ENCODE measurements at places on chromosomes 1 and 21.

GRCh38 chr1:157292302-157292701, 154.1 kb upstream of the ETV3 start:
- DNase-seq: no peak

DNA sequence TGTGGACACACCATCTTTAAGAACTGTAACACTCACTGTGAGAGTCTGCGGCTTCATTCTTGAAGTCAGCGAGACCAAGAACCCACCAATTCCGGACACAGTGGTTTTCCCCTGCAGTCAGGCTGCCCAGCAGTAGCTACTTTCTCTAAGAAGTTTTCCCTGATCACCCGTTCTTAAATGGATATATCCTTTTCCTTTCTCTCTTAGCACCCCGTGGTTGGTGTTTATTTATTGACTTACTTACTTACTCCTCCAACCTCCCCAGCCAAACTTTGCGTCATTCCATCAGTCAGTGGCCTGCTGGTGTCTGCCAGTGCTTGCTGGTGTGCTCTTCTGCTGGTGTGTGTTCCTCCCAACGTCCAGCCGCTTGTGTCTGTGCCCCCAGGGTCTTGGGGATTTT, 264.8 kb downstream of the GPR52 start:
- DNase-seq: no peak

GRCh38 chr1:21311016-21311415, 20.8 kb upstream of the ECE1 start:
- DNase-seq: no peak

DNA sequence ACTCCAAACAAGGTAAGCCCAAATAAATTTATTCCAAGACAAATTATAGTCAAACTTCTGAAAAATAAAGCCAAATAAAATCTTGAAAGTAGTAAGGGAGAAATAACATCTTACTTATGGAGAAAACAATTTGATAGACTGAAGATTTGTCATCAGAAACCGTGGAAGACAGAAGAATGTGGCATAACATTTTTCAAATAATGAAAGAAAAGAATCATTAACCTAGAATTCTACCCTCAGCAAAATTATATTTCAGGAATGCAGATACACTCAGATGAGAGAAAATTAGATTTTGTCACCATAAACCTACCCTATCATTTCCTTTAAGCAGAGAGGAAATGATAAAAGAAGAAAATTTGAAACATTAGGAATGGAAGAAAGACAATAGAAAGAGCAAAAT, 27.3 kb upstream of the PADI1 start:
- DNase-seq: no peak

DNA sequence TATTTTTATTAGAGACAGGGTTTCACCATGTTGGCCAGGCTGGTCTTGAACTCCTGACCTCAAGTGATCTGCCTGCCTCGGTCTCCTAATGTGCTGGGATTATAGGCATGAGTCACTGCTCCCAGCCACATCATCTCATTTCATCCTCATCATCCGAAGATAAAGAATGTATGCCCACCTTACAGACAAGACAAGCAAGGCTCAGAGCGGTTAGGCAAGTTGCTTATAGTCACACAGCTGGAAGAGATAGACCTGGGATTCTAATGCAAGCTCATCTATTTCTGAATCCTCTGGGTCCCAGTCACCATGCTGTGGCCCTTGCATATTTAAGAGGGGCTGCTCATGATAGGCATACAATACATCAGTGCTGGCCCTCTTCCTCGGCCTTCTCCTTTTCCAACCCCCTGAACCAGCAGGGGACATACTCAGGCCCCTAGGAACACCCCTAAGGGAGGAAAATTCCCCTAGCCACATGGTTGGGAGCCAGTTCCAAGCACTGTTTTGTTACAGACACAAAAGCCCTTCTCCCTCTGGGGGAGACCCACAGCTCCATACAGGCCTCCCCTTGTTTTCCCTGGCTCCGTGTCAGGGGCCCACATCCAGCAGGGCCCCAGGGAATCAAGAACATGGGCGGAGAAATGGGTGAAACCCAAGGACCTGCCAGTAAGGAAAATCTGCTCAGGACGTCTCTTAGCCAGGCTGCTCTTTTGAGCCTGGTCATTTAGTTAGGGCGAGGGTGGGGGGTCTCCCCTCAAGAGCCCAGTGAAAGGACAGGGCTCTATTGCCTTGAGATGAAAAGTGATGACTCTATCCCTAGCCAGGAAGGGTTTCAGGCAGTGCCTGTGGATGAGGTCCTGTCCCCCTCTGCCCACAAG, 6.9 kb downstream of the CSRP1 start:
- DNase-seq: no peak

- no peak for DNase-seq
Measured at GRCh38 chr1:41277371-41277975, 35.4 kb upstream of the SCMH1 start.

GRCh38 chr1:206100226-206100815, 16.9 kb downstream of the AVPR1B start:
- DNase-seq: no peak

DNA sequence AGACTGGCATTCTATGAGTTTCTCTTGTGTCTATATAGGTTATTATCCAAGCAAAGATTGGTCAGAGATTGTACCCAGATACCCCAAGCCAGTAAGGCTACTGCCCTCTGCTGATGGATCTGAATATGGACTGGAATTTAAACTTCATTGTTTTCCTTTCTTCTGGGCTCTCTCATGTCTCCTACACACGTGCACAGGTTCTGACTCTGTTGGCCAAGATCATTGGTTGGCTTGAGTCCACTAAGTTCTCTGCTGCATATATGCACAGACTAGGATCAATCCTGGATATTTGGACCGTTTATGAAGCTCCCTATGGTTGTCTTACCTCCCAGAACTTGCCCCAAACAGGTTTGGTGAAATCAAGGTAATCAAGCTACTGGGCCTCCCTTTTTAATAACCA, 69.7 kb downstream of the CC2D1B start:
- DNase-seq: no peak

DNA sequence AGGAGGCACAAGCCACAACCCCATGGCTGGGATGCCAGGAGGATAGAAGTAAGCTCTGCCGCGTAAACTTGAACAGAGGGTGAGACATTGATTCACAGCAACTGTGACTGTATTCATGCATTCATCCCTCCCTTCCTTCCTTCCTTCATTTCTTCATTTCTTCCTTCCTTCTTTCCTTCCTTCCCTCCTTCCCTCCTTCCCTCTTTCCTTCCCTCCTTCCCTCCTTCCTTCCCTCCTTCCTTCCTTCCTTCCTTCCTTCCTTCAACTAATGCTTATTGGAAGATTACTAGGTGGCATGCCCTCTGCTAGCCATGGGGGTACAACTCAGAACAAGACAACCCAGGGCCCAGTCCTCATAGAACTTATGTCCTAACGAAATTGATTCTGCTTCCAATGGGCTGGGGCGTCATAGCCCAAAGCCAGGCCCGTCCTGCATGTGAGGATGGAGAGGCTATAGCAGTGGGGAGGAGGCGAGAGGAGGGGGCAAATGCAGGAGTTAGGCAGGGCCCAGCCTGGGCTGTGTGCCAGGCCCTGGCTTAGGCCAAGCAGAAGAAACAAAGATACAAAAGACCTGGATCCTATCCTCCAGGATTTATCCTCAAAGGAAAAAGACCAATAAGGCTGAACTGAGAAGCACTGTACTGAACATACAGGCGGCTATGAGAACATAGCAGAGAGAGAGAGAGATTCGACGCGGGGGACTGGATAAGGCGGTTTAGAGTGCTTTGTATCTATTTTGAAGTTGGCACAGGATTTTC, 24.4 kb upstream of the PAXBP1 start:
- no peak for DNase-seq

DNA sequence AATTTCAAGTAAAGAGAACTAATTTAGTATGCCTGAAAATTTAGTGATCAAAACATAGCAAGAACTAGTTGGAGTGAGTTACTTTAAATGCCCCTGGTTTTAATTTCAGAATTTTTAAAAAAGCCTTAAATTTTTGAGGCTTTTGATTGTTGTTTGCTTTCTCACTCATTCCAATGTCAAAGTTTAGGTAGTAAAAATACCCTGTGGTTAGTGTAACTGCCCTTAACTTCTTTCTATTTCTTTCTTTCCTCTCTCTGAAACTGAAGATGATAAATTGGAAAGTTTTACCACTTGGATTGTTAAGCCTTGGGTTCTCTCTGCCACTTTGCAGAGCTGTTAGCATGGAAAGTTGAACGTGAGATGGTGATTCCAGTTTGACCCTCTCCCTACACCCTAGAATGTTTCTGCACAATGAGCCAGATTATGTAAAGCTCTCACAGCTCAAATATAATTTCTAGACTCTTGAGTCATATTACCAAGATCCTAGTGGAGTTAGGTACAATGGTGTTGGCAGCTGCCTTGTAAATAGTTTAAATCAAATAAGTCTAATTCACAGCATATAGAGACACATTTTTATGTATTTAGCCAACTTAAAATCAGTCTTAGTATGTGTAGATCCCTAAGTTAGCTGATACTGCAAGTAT, 192.4 kb upstream of the SGIP1 start:
- no peak for DNase-seq

- DNase-seq: no peak
Measured at GRCh38 chr21:38303300-38303699, 46.5 kb downstream of the KCNJ15 start.

DNA sequence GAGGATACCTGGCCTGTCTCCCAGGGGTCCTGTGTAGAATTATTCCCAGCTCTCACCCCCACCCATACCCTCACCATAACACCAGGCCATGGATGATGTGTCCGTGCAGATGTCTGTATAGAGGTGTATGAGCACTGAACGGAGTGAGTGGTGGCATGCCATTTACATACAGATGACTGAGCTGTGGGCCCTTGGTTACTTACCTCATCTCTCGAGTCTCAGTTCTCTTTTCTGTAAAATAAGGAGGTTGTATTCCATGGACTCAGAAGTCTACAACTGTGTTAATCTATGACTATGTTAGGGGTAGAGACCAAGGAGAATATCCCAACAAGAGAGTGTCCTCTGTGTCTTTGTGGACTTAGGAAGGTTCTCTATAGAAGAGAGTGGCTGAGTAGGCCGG, 65.6 kb upstream of the CD1D start:
- DNase-seq: no peak

DNA sequence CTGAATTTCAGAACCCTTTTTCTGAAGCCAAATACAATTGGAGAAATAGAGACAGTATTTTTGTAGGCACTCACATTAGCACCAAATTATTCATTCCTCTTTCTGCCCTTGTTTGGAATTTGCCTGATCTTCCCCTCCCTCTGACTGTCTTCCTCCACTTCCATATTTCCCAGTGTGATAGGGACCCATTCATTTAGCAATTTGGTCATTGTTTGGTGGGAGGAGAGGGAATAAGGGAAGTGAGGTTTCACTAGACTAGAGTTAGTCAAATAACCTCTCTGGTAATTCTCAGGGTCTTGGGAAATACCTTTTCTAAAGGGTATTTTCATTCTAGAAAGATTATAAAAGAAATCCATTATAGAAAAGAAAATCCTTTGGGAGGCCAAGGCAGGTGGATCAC, 31.0 kb upstream of the MTMR11 start:
- DNase-seq: no peak

DNA sequence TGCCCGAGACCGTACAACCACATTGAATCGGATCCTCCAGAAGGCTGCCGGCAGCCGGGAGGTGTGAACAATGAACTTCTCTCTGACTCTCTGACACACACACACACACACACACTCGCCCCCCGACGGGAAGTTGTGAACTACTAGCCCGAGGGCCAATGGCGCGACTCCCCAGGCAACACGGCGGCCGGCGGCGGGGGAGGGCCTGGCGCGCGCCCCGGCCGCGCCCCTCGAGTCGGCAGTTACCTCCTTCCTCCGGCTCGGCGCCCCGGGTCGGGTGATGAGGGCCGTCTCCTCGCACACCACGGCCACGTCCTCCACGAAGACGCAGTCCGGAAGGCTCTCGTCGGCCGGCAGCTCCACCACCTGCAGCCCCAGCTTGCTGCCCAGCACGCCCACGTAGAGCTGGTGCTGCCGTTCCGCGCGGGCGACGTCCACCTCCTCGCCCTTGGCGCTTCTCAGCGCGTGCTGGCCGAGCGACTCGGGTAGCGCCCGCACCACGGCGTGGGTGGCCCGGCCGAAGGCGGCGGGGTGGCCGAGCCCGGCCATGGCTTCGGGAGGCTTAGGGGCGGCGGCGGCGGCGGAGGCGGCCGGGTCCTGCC, 361 bp downstream of the DDAH1 start:
- no peak for DNase-seq

- no peak for DNase-seq
Measured at GRCh38 chr1:241614144-241614543, 26.0 kb downstream of the CHML start.

DNA sequence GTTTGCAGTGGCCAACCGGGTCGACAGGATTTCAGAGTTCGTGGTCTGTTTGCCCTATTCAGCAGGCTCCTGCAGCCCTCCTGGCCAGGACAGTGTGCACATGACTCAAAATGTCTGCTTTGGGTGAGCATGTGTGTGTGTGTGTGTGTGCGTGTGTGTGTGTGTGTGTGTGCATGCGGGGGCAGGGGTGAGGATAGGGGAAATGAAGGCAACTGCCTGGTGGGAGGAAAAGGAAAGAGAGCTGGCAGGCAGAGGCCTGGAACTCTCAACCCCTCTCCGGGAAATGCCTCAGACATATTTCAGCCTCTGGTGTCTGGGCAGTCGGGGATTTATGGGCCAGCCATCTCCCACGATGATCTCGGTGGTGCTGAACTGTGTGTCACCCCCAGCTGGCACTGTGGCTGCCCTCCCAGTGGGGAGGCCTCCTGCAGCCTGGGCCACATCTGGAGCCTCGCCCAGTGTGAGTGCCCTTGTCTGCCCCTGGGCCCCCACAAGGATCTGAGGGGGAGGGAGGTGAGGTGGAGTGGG, 15.2 kb downstream of the CDCP2 start:
- no peak for DNase-seq

DNA sequence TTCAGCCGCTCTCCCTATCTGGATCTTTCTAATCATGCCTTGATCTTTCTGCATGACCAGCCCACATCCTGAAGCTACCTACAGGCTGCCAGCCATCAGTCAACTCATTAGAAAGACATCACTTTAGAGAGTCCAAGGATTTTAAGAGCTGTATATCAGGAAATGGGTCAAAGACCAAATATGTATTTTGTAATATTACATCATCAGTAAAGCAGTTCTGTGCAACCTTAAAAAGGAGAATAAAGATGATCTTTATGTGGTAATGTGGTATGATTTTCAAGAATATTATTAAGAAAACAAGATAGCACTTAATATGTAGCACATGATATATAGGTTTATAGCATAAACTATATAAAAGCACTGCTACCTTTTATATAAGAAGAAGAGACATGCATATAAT, 47.6 kb downstream of the SLC30A7 start:
- DNase-seq: no peak

DNA sequence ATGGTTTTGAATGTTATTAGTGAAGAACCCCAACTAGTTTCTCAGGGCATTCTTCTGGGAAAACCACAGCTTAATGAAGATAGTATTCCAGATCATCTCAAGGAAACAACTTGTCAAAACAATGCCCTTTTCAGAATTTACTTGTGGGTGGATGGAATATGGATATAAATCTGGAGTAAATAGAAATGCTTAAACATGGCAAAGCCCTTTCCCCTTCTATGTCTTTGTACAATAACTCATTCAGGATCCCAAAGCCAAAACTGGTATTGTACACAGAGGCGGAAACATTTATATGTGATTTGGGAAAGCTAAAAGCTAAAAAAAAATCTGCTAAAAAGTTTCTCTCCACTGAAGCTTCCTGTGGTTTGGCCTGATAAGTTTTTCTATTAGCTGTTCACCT, 55.5 kb upstream of the RGS5 start:
- DNase-seq: no peak

- no peak for DNase-seq
Measured at GRCh38 chr1:229603371-229604005, 22.4 kb downstream of the TAF5L start.
